Right lung (tissue), 10 donors: ENCODE measurements at places on chromosomes 1 and 21.

DNA sequence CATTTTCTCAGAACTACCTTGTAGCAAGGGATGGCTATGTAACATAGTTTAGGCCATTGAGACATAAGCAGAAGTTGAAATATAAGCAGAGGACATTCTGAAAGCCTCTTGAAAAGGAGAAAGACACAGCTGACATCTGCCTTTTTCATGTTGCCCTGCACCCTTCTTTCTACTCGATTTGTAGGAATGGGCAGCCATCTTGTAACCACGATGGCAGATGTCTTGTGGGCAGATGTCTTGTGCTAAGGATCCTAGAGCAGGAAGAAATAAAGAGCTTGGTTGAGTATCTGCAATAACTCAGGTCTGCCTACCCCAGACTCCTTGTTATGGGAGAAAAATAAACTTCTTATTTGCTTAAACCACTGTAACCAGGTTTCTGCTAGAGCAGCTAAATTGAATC is 351.0 kb downstream of the PDE4B start:
- DNase-seq: no peak

GRCh38 chr1:241527146-241527545 is 5.0 kb upstream of the KMO start:
- no peak for DNase-seq

DNA sequence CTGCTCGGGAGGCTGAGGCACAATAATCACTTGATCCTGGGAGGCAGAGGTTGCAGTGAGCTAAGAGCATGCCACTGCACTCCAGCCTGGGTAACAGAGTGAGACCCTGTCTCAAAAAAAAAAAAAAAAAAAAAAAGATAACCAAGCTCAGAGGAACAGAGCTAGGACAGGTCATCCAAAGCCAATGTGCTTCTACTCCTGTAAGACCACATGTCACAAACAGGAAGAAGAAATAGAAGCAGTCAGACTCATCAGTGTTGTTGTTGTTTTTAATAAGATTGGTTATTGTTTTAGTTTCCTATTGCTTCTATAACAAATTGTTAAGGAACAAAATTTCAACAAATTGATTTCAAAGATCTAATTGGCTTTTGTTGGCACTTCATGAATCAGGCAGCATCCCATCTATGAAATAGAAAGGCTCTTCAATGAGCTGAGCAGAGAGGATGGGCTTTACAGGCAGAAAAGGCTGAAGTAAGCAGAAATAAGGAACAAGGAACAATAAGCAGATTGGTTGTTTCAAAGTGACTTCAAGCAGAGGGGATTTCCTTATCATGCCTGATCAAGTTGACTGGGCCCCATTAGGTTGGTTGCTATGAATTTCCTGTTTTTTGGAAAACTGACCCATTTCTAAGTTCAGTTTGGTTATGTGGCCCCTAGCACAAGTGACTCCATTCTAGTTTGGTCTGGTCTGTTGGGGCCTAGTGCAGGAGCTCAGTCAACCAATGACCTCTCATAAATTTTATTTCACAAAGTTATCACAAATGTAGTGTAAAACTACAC is 6.0 kb upstream of the AKNAD1 start:
- DNase-seq: no peak

DNA sequence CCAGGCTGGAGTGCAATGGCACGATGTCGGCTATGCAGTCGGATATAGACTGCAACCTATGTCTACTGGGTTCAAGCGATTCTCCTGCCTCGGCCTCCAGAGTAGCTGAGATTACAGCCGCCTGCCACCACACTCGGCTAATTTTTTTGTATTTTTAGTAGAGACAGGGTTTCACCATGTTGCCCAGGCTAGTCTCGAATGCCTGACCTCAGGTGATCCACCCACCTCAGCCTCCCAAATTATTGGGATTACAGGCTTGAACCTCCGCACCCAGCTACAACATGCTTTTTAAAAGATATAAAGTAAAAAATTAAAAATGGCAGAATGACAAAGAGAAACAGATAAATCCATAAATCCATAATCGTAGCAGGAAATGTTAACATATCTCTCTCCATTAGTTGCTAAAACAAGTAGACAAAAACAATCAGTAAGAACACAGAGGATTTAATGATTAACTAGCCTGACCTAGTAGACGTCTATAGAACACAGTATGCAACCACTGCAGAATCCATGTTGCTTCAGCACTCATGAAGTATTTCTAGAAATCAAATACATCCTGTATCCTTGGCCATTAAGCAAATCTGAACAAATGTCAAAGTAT is 59.9 kb upstream of the SPOCD1 start:
- no peak for DNase-seq

DNA sequence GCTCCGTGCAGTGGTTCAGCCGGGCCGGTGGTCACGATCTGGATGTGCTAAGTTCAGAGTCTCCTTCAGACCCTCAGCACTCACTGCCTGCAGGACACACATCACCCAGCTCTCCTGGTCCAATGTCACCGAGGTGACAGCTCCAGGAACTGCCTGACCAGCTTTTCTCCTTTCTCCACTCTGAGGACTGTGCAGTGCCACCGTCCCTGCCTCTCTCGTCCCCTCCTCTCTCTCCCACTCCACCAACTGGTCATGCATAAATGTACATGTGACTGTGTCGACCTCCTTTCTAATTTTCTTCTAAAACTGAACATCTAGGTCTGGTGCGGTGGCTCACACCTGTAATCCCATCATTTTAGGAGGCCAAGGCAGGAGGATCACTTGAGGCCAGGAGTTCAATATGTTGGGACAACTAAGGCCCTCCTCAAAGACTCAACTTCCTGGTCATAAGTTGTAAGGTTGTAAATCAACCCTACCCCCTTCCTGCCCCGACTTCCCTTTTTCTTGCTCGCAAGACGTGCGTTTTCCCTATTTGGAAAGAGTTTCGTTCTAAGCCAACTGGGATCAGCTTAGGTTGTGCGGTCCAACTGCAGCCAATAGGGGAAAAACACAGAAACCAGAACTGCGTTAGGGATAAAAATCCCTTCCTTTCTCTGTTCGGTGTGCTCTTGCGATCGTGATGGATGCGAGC is 53.1 kb downstream of the MEGF6 start:
- no peak for DNase-seq

DNA sequence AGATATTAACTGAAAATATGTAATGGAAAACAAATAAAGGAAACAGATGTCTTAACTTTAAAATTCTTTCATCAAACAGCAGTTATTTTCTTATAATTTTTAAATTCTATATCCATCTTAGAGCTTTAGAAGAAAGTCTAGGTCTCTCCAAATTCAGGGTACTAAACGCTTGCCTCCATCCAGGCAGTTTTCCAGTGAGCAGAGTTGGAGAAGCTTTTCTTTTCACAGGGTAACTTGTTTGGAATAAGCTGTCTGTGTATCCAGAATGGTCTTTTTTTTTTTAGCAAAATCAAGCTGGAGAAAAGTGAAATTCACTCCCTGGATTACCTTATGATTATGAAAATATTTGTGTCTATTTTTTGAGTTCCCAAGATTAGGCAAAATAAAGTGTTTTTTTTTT is 88.6 kb downstream of the DDAH1 start:
- no peak for DNase-seq
